ENCODE measurements at places on chromosomes 4 and X. TPM values are rescaled to one million over a fixed set of nuclear protein-coding genes. Genes with fewer than 3 reads are reported as not detected.

DNA sequence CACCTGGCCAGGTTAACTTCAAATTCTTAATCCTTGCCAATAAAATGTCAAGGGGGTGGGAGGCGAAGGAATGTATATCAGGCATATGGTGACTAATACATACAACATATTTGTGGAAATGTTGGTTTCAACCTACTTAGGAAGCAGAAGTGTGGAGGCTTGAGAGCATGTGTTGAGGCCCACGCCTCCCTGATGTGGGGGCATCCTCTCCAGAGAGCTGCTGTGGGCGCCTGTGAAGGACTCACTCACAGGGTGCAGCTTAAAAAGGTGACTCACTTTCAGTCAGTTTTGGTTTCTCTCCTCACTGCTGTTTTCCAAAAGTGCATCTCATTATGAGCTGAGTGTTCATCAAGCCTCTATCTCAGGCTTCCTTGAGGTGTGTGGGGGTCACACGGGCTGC, 27.5 kb downstream of the LNX1 start:
- no peaks in the 10 kb centered on the region for H3K27me3 ChIP-seq
- no peaks in the 10 kb centered on the region for H3K36me3 ChIP-seq
- DNase-seq: no peak
- peaks cover 1% of the 10 kb centered on the region for H3K4me1 ChIP-seq
- no peak overlapping the region for H3K4me3 ChIP-seq

Gene SPANXN4
- not detected for total RNA-seq

Gene PRRG3
- total RNA-seq: 1.3 TPM

- no peak overlapping the region for H3K27ac ChIP-seq
- no peaks in the 10 kb centered on the region for H3K36me3 ChIP-seq
- no peak for DNase-seq
- H3K4me1 ChIP-seq: peaks cover 18% of the 10 kb centered on the region
- H3K27me3 ChIP-seq: no peaks in the 10 kb centered on the region
These were observed 29.3 kb downstream of the RAP1GDS1 start for GRCh38 chr4:98290511-98290910.

DNA sequence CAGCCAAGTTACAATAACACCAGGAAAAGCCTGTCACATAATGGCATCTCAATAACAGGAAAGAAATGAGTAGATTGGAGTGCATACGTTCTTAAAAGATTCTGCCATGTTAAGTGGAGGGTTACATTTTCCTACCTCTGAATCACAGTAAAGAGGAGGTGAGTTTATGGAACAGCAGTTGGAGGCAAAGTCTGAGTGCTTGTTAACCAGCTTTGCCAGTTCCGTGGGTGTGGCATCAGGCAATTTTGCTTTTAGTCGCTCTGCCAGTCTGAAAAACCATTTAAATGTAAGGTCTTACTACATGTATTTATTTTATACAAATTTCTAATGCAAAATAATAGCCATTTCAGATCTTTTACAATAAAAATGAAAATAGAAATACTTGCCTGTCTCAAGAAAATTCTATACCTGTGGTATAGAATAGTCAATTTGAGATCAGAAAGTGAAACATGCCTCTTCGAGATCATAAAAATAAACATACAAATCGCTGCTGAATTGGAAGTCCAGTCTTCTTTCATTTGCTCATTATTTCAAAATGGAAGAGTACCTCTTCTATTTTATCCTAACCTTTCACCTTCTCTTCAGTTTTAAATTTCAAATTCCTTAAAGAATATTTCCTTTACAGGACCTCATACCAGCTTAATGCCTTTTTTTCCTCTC, 31.4 kb downstream of the GC start:
- no peak overlapping the region for H3K27ac ChIP-seq
- DNase-seq: no peak
- H3K36me3 ChIP-seq: no peaks in the 10 kb centered on the region
- H3K4me1 ChIP-seq: no peaks in the 10 kb centered on the region
- H3K4me3 ChIP-seq: no peak overlapping the region

DNA sequence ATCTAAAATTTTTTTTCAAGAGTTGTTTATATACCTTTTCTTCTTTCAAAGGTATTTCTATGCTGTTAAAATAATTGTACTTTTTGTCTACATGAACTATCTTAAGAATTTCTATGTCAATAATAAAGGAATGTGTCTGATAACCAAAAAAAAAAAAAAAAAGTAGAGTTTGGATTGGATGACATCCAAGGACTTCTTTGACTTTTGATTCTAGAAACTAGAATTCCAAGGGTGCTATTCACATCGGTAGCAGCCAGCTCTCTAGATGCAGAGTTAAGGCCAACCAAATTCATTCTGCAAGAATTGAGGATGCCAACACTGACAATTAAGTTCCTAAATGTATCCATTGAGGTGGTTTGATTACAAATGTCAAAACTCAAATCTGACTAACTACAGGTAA, 42.0 kb upstream of the PRKG2 start:
- no peaks in the 10 kb centered on the region for H3K4me1 ChIP-seq
- H3K27ac ChIP-seq: no peak overlapping the region

Gene ADH1C
- total RNA-seq: 4.8 TPM

- H3K4me3 ChIP-seq: peak overlapping the region; percentile 25
- H3K4me1 ChIP-seq: peaks cover 14% of the 10 kb centered on the region
- no peak for DNase-seq
- H3K27me3 ChIP-seq: no peaks in the 10 kb centered on the region
- peak overlapping the region; percentile 99 for H3K27ac ChIP-seq
These were observed 6.9 kb downstream of the PDLIM5 start for GRCh38 chr4:94458682-94459081.

Gene PDZD11
- 31.6 TPM for total RNA-seq
